ENCODE measurements at places on chromosomes 16 and 17.

DNA sequence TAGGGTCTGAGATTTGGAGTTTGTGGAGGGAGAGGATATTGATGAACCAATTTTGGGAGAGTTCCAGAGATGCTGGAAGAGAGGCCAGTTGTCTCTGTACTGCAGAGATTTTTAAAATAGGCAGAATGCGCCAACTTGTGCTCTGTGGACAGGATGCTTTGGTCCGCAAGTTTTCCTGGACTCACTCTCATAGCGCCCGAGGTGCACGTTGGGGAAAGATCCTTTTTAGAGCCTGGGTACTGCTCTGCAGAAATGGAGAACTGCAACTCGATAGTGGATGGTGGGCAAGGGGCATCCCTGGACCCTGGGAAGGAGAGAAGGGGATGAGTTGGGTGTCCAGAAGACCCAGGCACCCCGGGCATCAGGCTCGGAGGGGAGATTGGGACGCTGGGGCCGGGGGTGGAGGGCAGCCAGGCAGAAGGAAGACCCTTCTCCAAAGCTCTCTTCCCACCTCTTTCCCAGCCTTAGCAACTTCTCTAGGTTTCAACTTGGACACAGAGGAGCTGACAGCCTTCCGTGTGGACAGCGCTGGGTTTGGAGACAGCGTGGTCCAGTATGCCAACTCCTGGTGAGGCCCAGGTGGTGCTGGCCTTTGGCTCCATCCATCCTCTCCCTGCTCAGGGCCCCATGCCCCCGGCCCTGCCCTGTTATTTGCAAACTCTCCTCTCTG lies 590 bp downstream of the ITGAX start:
- no peak for DNase-seq

- DNase-seq: no peak
Measured at GRCh38 chr16:35561346-35561745, 2101.9 kb downstream of the TP53TG3F start.

GRCh38 chr16:85575920-85576319 lies 37.2 kb upstream of the GSE1 start:
- no peak for DNase-seq

GRCh38 chr16:13767215-13767614 lies 152.7 kb upstream of the ERCC4 start:
- no peak for DNase-seq

GRCh38 chr17:63988741-63989621 lies 9.2 kb upstream of the PRR29 start:
- DNase-seq: no peak

DNA sequence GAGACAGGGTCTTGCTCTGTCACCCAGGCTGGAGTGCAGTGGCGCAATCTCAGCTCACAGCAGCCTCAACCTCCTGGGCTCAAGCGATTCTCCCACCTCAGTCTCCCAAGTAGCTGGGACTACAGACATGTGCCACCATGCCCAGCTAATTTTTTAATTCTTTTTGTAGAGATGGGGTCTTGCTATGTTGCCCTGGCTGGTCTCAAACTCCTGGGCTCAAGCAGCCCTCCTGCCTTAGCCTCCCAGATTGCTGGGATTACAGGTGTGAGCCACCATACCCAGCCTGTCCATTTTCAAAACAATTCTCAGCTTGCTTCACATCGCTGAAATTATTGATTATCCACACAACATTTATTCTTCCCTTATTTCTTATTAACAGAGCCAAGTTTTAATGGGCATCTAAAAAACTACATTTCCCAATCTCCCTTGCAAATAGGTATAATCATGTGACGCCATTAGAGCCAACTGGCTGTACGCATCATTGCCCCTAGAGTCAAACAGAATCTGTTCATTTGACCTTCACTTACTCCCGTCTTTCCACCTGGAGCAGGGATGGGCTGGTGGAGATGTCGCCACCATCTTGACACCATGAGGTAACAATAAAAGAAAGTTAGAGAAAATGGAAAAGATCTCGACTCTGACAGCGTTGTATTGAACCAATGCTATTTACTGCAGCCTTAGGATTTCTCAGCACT lies 148.0 kb upstream of the FOXF1 start:
- DNase-seq: no peak

- DNase-seq: no peak
Measured at GRCh38 chr17:9072696-9073339, 51.5 kb downstream of the NTN1 start.

All from natural killer cell (primary cell).